ENCODE measurements at places on chromosomes 13 and 19.

- DNase-seq = no peak
Observed at GRCh38 chr13:24625331-24625731, 54.9 kb upstream of the ATP12A start.

GRCh38 chr13:108985166-108985565 lies 355.8 kb downstream of the MYO16 start:
- DNase-seq = no peak

DNA sequence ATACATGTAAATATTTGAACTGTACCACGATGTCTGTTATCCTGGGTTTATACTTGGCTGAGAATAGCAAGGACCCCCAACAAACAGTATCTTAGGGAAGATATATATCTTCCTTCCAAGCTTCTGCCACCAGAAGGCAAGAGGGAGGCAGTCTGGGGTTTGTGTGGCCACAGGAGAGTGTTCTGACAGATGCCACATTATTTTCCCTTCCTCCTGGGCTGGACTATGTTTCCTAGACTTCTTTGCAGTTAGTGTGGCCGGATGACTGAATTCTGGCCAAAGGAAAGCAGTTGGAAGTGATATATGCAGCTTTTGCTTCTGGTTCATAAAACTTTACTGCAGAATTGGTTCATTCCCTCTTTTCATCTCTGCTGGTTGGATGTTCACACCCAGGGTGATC lies 39.9 kb upstream of the TMTC4 start:
- DNase-seq = no peak

DNA sequence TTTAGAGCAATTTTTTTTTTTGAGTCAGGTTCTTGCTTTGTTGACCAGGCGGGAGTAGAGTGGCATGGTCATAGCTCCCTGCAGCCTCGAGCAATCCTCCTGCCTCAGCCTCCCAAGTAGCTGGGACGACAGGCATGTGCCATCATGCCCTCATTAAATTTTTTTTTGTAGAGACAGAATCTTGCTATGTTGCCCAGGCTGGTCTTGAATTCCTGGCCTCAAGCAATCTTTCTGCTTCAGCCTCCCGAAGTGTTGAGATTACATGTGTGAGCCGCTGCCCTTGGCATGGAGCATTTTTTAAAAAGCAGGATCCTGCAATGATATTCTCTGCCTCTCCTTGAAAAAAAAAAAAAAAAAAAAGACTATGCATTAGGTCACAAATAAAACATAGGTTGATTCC lies 5.9 kb downstream of the GPR32 start:
- no peak for DNase-seq

DNA sequence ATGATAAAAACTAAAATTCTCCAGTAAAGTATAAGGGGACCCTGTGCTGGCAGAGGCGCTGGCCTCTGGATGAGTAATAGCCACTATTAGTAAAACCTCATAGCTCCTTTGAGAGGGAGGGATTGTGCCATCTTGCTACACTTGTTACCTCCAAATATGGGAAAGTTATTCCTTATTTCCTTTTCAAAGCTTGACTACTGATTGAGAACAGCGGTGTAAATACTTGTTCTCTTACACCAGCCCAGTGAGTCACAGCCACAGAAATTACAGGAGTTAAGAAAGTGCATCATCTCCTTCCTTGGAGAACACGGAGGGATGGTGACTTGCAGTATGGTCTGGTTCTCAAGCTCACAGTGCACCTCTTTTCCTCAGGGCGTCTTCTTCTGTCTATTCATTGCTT lies 379.0 kb downstream of the EFNB2 start:
- no peak for DNase-seq

DNA sequence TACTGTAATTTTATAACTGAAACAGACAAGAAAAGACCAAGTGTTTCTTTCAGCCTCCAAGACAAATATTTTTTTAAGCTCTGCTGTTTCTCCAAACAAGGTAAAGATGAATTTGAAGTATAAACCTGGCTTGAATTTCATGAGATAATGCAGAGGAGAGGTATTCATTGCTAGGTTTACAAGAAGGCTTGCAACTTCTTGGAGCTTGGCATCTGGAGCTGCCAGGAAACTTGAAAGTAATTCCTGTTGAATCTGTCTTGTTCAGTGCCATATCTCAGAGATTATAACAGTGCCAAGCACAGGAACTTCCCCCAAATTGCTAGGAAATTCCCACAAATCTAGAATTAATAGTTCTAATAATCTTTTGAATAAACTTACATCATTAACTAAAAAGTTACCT lies 70.9 kb downstream of the CDK8 start:
- DNase-seq = no peak

DNA sequence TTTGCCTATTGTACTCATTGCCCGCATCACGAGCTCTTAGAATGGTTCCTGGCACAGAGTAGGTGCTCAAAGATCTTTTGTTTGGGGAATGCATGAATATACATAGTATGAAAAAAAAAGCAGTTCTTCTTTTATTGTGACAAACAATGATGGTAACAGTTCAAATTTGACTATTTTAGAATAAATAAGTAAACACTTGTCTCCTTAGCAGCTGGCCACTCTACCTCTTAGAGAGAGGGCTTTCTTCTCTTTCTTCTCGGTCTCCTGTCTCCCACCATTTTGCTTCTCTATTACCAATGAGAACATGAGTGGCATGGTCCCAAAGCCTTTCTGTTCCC lies 639 bp upstream of the SLAIN1 start:
- DNase-seq = no peak

Measured in Karpas-422 (cell line).